ENCODE measurements at places on chromosomes 7 and 10.

DNA sequence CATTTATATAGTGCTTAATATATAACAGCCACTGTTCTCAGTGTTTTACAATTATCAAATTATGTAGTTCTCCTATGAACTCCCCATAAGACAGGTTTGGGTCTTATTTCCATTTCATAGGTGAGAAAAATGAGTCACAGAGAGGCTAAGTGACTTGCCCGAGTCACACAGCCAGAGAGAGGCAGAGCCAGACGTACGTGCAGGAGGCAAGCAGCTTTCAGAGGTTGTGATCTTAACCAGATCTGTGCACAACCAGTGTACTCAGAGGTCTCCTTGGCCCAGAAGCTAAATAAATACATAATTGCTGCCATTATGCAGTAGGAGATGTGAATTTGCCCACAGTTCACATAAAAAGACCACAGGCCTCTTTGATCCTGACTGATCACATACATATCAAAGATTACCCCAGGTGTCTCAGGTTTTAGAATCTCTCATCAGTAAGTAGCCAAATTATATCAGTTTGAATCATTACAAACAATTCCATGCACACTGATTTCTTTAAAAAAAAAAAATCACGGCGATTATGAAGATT, 304.7 kb upstream of the AOAH start:
- DNase-seq = no peak

DNA sequence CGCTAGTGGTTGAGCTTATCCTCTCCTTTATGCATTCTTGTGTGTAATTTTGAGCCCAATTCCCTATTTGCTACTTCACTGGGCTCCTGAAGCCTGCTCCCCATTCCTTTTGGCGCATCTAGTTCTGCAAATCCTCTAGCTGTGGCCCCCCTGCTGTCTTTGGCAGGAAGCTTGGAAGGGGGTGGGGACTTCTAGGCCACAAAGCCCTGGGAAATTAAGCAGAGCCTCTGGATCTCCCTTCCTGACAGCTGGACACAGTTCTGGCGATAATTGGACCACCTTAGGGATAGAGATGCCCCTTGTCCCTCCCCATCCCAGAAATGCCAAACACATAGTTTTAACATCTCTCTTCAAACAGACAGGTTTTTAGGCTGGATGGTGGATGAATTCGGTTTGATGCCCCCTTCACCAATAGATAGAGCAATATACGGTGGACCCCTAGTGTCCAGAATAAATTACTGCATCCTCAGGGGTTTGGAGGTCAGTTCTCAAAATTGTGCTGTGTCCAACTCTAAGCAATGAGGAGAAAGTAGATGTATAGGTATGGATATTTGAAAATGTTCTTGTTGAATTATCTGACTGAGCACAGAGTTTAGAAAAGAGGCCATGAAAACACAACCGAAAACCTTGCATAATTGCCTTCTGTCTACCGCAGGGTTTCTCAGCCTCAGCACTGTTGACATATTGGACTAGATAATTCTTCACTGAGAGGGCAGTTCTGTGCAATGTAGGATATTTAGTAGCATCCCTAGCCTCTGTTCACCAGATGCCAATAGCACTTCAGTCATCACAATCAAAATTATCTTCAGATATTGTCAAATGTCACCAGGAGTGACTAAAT, 75.5 kb downstream of the PAPSS2 start:
- no peak for DNase-seq

DNA sequence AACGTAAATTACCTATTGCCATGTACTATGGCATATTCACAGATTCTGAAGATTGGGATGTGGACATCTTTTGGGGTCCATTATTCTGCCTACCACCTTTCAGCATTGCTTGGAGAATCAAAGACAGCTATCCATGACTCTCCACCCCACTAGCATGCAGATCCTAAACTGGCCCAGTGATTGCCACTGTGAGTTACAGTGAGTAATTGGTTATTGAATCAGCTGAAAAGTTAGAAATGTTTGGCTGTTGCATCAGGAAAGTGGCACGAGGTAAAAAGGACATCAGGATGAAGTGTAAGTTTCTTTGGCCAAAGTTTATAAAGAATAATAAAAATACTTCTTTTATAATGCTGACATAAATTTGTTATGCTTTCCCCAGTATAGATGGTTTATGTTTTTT, 148.2 kb upstream of the ETV1 start:
- DNase-seq = no peak

- DNase-seq = no peak
Measured at GRCh38 chr10:79434223-79434687, 11.2 kb downstream of the ZCCHC24 start.

DNA sequence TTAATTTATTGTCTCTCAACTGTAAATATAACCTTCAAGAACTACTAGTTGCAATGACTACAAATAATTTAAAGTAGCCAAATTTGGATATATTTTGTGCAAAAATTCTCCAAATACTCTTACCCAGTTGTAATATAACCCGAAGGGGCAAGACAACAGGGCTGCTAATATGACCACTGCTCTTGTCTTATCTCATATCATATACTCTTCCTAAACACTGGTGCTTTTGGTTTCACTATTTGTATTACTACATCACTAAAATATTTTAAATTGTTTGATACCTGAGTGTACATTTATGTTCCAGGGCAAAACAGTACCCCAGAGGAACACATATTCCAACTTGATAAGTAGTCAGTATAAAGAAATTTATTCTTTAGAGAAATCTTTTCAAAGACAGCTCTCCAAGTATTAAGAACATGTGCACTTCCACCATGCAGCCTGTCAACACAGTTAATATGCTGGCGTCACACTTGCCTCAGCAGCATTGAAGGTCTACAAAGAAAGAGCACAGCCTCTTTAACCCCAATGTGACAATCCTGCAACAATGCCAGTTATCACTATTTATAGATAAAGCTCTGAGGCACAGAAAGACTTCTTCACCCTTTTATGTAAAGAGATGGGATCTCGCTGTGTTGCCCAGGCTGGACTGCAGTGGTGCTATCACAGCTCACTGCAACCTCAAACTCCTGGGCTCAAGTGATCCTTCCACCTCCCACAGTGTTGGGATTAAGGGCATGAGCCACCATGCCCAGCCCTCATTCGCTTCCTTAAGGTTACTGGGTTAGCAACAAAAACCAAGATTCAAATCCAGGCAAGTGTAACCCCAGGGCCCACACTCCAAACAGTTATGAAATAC, 37.8 kb downstream of the RHEB start:
- DNase-seq = no peak

DNA sequence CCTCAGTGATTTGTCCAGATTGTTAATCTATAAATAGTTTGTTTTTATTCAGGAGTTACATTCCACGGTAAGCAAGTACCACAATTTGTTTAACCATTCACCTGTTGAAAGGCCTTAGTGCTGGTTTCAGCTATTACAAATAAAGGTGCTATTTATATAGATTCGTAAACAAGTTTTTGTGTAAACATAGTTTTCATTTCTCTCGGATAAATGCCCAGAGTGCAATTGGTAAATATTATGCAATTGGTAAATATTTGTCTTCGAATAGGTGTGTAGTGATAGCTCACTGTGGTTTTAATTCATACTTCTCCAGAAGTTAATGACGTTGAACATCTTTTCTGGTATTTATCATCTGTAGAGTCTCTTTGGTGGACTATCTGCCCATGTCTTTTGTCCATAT, 76.4 kb upstream of the RSU1 start:
- no peak for DNase-seq

DNA sequence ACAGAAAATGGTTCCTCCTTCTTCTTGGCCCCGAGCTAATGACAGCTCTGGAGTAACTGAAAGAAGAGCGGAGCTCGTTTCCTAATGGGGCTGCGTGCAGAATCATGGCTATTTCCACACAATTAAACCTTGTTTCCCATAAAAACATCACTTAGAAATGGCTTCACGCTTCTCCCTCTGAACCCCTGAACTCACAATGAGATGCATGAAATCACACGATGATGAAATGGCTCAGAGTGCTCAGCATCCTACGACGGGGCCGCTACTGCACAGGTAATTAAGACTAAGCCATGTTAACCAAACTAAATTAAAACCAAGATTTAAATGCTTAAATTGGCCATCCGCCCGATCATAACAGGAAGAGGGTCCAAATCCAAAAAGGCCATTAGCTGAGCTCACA, 80.0 kb upstream of the DNAAF5 start:
- DNase-seq = no peak

DNA sequence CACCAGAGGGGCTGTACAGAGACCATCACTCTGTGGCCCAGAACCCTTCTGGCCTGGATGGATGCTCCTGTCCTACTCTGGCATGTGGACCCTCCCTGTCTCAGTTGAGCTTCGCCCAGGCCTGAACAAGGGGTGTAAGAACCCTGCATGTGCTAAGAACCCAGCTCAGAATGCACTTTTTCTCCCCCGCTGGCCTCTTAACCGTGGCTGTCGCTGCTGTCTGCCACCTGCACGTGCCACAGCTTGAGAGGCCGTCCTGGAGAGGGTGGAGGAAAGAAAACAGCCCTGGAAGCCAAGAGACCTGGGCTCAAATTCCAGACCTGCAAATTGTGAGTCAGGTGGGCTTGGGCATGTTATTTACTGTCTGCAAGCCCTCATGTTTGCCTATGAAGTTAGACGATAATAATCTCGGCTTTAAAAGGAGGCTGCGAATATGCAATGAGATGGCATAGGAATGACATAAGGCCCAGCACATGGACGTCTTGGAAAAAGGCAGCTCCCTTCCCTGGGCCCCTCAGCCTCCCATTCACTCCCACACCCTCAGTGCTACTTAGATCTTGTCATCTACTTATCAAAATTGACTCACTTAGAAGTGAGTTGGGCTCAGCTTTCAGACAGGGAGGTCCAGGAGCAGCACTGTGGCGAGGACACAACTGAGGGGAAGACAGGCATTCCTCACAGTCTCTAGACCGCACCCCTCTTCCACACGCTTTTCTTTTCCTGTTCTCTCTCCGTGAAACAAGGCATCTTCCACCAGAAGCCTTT, 31.4 kb downstream of the FIGNL1 start:
- no peak for DNase-seq

DNA sequence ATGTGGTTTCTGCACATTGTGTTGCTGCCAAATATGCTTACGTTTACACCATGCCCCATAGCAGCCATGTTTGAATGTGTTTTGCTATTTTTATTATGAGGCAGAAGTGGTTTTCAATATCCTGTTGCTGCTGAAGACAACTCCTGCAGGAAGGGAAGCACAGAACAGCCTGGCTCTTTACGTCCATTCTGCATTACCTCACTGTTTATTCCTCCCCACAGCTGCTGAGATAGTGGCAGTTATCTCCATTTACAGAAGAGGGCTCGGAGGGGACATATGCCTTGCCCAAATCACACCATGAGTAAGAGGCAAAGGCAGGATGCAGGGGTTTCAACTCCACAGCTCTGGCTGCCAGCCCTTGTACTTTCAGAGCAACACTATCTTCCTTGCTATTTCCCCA, 35.3 kb downstream of the PLPP4 start:
- DNase-seq = no peak

- no peak for DNase-seq
Measured at GRCh38 chr7:2043316-2044039, 189.3 kb downstream of the MAD1L1 start.

DNA sequence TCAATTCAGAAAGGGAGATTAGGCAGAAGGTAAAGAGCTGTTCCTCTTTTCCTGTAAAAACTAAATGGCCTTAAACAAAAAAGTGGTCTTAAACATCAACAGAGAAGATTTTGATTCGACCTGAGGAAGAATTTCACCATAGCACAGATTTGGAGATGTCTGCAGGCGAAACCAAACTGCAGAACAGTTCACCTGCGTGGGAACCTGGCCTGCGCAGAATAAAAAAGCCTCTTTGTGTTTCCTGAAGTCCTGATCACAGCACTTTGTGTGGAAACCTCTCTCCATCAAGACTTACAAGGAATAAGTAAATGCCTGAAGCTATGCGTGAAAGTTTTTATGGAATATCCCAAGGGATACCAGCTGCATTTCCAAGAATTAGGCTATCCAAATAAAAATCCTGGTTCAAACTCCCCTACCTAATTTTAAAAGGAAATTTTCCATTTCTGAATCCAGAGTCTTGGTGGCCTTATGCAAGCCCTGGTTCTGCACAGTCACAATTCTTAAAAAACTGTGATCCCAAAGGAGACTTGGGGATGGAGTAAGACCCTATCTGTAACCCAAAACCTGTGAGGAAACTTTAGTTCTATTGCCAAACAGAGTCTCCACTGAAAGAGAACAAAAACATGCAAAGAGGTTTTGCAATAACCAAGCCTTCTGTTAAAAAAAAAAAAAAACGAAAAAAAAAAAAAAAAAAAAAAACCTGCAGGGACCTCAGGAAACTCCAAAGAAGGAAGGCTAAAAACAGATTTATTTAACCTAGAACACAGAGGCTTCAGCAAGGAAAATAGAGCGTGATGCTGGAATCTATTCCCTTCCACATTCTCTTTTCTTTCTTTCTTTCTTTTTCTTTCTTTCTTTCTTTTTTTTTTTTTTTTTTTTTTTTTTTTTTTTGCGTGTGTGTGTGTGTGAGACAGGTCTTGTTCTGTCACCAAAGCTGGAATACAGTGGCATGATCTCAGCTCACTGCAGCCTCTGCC, 10.4 kb downstream of the CALML3 start:
- DNase-seq = no peak

- no peak for DNase-seq
Measured at GRCh38 chr10:127485153-127485857, 63.8 kb upstream of the NPS start.

- DNase-seq = no peak
Measured at GRCh38 chr7:81577642-81578340, 192.1 kb downstream of the HGF start.

DNA sequence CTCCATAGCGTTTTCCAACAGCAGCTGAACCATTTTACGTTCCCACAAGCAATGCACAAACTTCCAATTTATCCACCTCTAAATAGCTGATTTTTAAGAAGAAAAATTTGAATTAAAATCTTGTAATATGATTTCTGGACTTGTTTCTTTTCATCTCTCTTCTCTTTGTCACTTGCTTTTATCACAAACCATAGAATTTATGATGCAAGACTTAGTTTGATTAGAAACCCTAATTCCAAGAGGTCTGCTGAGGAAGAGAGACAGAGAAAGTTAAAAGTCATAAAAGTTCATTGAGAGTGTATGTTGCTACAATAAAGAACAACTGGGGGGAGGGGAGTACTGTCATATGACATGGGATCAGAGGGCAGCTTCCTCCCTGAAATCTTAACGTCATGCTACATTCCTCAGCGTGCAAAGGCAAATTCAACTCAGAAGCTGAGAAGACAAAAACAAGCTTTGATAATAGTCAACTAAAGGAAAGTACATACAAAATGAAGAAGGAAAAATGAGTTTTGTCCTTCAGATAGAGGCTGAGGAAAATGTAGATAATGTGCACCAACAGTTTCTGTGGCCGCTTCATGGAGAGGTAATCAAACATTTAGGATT, 18.4 kb upstream of the CUBN start:
- no peak for DNase-seq

DNA sequence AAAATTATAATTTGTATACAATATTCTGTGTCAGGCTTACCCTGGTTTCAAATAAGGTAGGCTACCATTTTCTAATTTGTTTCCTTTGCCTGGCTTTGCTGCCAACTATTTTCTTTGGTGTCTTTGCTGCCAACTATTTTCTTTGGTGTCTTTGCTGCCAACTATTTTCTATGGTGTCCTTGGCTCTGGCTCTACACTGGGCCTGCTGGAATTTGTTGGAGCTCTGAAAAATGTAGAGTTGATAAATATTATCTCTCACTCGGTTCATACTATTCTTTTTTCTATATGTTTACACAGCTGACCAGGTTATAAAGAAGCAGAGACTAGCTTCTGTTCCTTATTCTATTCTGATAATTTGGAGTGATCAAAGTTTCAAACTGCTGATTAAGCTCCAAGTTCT, 768.0 kb upstream of the PHF14 start:
- DNase-seq = no peak

GRCh38 chr10:125217990-125218675, 57.8 kb upstream of the CTBP2 start:
- DNase-seq = no peak

- DNase-seq = no peak
Measured at GRCh38 chr10:44715136-44715535, 196.0 kb upstream of the TMEM72 start.

Data from pulmonary artery endothelial cell (primary cell).